ENCODE measurements at places on chromosomes 7 and 10.

GRCh38 chr10:70404787-70405036 lies 767 bp downstream of the EIF4EBP2 start:
- DNase-seq = no peak

- DNase-seq = no peak
Measured at GRCh38 chr10:94213980-94214379, 148.8 kb downstream of the NOC3L start.

DNA sequence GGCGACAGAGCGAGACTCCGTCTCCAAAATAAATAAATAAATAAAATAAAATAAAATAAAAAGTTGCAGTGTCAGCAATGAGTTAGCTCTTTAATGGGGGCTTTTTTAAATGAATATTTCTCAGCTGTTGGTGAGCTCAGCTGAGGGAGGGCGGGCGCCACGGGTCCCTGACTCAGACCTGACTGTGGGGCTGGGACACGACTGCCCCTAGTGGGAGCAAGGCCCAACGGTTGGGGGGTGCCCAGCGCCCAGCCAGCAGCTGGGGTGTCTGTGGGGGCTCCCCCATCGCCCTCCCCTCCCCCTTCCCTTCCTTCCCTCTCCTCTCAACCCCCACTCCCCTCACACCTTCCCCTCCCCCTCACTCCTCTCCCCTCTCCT lies 46.6 kb downstream of the PWWP2B start:
- peak; percentile 60 for DNase-seq

- no peak for DNase-seq
Measured at GRCh38 chr7:155816996-155817395, 4.7 kb upstream of the SHH start.

DNA sequence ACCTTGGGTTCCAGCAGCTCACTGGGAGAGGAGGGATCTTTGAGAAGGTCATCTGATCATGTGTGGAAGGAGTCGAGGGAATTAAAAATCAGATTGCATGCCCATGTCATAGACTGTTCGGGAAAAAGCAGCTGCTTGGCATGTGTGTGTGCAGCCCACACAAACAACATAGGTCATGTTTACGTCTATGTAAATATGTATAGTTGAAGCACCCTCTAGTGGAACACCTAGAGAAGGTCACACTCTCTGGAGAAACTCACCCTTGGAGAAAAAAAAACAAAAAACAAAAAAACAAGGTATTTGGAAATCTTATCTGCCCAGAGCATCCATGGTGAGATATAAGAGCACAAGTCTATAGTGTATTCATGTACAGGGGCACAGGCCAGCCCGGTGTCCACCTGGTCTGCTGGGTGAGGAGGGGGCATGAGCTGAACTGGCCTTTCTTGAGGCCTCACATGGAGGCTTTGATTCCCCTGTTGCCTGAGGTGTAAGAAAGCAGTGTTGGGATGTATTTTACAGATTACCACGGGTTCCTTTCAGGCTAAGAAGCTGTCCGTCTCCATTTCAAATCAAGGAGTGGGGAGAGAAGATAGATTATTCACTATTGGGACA lies 98.0 kb downstream of the NPY start:
- no peak for DNase-seq

- no peak for DNase-seq
Measured at GRCh38 chr10:77176232-77176631, 461.4 kb downstream of the KCNMA1 start.

- DNase-seq = no peak
Measured at GRCh38 chr7:46835556-46835955, 746.4 kb downstream of the TNS3 start.

DNA sequence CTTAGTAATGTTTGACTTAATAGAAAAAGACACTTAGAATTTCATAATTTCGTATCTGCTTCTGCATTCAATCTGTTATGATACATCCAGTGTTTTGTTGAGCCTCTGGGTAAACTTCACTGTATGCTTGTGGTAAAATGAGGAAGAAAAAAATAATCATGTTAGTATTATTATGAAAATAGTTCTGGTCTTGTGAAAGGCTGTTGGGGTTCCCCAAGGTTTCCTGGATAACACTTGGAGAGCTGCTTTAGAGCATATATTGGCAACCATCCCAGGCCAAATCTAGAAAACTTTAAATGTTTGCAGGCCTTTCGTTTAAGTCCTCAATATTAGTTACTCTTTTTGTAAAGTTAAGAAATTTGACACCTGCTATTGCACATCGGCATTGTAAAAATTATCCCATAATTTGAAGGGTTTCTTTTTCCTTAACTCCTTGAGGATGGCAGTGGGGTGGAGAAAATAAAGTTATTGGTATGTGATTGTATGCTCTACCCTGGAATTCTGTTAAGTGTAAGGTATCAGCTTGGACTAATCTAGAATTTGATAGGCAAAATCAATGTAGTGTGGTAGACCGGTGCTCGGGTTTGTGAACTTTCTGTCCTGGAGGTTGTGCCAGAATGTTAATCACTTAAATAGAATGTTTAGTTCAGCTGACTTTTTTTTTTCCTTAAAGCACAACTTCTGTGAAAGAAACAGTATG lies 54.5 kb downstream of the WAC start:
- no peak for DNase-seq

Data from activated T-helper 9 cell treated with anti-CD3 and anti-CD28 coated beads, Interleukin-2, amount 50 U/mL, for 16 hours (primary cell).